Activated naive CD4-positive, alpha-beta T cell treated with anti-CD3 and anti-CD28 coated beads, Interleukin-2, amount 10 ng/mL, durations not matched to agents 7 days and 5 days (primary cell): ENCODE measurements at places on chromosomes 13 and 19.

DNA sequence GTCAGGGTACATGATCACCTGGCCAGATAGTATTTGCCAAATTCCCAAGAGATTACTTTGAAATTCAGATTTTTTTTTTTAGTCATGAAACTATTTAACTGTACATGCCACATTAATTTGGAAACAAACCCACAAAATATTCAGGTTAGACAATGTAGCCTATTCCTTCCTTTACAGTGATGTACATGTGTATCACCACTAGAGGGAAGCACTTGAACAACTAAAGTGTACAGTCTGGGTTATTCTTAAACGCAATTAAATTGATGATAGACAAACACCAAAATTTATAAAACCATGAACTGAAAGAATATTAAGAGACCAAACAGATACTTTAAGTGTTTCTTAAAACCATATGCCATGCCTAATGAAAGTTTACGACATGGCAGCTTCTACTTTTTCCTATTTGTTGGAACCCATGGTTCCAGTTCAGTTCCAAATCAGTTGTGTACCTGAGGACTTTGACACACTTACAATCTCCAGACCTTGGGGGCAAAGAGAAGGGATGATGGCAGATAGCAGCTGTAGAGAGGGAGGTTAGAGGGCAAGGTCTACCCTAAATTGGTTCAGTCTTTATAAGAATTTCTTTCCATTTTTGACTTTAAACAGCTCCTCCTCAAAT is 52.8 kb downstream of the TNFSF13B start:
- no peak for DNase-seq

- DNase-seq = no peak
Observed at GRCh38 chr19:28636706-28637105, 576.2 kb downstream of the UQCRFS1 start.

DNA sequence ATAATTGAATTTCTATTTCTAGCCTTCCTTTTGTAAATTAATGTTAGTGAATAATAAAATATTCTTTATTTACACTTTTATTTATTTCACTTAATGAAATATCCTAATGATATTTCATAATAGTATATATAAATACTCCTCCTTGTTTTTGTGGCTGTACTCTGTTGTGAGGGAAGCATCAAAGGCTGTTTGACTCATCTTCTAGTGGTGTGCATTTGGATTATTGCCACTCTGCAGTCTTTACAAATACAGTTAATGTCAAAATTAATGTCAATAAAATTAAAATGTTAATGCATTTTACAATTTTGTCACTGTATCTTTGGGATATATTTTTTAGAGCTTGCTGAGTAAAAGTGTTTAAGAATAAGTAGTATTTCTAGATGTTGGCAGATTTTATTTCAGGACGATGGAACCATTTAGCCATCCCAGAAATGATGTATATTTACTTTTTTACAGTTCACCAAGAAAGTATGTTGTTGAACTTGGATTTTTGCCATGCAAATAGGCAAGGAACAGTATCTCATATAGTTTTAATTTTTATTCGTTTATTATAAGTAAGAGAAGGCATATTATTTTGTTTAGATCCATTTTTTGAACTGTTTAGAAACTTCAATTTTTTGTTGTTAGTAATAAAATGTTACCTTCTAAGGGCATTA is 281.2 kb upstream of the SLITRK6 start:
- no peak for DNase-seq

DNA sequence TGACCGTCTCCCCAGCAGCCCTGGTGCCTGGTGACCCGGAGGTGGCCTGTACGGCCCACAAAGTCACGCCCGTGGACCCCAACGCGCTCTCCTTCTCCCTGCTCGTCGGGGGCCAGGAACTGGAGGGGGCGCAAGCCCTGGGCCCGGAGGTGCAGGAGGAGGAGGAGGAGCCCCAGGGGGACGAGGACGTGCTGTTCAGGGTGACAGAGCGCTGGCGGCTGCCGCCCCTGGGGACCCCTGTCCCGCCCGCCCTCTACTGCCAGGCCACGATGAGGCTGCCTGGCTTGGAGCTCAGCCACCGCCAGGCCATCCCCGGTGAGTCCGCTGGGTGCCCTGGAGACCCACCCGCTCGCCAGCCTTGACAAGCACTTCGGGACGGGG is 2.2 kb downstream of the MADCAM1 start:
- no peak for DNase-seq

DNA sequence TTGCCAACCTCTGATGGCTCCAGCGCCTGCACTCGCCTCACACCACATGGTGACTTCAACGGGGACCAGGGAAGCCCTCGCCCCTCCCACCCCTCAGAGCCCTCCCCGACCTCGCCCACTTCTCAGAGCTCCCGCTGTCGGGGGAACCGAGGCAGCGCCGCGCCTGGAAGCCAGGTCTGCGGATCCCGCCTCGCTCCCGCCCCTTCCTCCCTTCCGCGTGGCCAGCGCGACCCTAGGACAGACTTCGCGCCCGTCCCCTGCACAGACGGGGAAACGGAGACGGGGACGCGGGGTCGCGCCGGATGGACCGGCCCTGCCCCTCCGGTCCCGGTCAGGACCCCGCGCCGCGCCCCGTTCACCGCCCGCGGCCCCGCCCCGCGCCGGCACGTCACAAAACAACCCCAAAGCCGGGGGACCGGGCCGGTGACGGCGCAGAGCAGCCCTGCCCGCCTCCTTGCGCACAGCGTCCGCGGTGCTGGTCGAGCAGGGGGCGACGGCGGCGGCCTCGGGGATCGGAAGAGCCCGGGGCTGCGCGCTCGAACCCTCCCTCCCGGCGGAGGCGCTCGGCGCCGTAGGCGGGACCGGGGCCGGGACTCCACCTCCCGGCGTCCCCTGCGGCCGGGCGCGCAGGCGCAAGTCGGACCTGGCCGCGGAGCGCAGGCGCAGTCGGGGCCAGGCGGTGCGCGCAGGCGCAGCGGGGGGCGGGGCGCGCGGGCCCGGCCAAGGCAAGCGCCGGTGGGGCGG is 379 bp upstream of the CDC34 start:
- DNase-seq = peak; percentile 88

DNA sequence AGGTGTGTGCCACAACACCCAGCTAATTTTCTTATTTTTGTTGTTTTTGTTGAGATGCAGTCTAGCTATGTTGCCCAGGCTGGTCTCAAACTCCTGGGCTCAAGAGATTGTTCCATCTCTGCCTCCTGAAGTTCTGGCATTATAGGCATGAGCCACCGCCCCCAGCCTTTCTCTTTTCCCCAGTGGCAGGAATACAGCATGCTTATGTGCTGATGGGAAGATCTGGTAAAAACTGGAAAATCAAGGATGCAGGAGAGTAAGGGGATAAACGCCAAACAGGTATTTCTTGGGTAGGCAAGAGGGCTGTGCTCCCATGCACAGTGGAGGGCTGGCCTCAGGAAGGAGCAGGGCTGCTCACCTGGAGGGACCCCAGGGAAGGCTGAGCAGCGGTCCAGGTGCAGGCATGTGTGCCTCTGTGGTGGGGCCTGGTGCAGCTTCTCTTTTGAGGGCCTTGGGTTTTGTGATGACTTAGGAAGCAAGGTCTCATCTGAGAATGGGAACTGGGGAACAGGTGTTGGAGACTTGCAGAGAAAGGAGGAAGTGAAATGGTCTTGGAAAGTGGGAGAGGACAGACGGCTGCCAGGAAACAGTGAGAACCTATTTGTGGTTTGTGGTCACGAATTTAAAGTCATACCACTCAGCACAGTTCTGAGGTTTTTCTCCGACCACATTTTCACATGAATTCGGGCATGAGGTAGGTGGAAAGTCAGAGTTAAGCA is 106.5 kb downstream of the TEX26 start:
- DNase-seq = no peak

- DNase-seq = no peak
Observed at GRCh38 chr19:18735324-18735723, 51.8 kb downstream of the CRTC1 start.

GRCh38 chr13:105311094-105311493 is 1224.4 kb downstream of the EFNB2 start:
- no peak for DNase-seq

DNA sequence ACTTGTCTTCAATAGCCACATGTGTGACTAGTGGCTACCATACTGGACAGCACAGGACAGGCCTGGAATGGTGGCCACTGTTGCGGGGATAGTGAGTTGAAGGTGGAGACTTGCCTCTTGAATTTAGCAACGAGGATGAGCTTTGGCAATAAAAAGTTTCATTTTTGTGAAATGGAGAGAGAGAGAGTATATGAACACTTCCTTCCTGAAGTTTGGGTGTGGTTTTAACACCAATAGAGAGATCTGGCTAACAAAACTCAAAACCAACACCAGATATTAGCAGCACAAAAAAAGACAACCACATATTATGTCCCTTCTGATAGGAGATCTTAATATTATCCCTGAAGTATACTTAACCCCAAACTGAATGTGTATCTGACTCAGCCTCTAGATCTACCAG is 6.3 kb upstream of the LRFN3 start:
- no peak for DNase-seq

DNA sequence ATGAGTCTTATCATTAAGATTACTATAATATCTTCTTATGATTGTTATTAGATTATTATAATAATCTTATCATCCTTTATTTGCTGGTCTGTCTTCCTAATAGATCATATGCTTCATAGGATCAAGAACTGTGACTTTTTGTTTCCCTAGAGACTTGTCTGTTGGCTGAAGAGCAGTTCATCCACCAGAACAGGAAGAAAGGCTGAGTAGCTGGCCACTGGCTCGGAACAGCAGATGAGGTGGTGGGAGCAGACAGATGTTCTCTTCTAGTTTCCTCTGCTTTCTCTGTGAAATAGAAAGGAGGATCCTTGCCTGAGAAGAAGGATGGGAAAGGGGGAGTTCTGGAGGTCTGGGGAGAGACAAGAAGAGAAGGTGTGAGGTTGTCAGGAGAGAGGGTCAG is 120.0 kb downstream of the CCNA1 start:
- no peak for DNase-seq

- DNase-seq = no peak
Observed at GRCh38 chr19:31501427-31502195, 152.4 kb upstream of the TSHZ3 start.

GRCh38 chr19:5534787-5535586 is 32.8 kb downstream of the TINCR start:
- no peak for DNase-seq

- DNase-seq = no peak
Observed at GRCh38 chr19:5081443-5082161, 112.7 kb downstream of the KDM4B start.

DNA sequence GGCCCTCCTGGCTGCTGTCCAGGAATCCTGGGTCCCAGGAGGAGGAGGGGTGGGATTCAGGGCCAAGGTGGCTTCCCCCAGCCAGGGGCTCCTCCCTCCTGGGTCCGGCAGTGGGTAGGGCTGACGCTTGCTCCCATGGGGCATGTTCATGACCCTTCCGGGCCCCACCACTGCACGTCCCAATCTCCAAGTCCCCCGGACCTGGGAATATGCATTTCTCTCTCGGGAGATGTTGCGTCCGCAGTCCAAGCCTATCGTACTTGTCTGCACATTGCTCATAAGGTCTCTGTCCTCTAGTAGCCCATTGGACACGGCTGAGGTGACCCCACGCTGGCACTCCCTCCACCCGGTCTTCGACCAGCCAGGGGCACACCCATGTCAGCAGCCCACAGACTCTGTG is 192.3 kb downstream of the TEX29 start:
- DNase-seq = no peak

DNA sequence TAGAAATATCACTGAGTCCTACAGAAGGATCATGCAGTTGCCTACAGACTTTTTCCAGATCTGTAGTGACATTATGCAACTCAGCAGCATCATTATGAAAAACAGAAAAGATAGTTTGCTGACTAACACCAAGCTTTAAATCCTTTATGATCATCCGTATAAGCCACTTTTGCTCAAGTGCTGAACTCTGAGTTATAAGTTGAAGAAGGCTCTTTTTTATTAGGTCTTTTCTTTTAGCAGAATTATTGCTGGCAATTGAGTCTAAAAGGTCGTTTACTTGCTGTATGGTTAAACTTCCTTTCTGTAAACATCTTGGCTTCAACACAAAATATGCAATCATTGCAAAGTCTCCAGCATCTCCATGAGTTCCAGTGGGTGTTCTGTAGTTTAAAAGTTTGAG is 4.8 kb downstream of the LIG4 start:
- no peak for DNase-seq

GRCh38 chr19:41726493-41726892 is 18.1 kb downstream of the CEACAM5 start:
- DNase-seq = no peak

DNA sequence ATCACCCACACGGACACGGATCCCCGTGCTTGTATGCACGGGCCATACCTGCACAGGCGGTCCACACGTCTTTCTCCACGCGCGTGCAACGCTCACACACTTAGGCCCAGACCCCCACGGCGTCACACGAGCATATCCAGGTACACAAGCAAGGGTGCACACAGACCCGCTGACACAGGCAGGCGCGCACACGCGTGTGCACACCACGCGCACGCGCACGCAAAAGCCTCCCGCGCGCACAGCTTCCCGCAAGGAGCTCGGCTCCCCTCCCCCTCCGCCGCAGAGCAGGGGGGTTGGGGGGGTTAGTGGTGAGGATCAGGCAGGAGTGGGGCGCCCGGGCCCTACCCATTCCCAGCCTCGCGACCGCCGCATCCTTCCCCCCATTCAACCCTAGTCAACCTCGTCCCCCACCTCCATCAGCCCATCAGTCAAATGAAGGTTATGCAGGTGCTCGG is 407 bp downstream of the RAB3A start:
- DNase-seq = peak; percentile 71

DNA sequence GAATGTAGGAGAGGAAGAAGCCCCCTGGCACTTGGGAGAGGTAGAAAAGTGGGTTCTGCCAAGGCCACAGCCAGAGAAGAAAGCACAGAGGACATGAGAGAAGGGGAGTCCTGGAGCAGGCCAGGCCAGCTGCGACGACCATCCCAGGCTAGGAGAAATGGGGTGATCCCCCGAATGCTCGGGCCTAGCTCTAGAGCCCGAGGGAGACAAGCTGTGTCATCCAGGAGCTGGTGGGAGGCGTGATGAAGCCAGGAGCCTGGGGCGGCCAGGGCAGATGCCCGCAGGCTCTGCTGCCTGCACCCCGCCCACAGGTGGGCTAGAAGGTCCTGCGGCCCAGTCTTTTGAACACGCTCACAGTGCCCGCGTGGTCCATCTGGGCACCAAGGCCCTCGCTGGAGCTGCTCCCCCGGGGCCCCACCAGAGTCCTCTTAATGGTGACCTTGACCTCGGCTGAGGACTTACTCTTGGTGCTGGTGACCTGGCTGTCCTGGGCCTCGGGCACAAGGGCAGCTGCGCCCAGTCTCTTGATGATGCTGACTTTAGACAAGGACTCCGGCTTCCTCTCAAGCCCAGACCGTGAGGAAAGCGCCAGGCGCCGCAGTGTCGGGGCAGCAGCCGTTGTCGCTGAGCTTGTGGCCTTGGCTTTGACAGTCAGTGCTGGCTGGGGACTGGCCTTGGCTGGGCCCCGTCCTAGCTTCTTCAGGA is 26.5 kb downstream of the C19orf47 start:
- DNase-seq = no peak

DNA sequence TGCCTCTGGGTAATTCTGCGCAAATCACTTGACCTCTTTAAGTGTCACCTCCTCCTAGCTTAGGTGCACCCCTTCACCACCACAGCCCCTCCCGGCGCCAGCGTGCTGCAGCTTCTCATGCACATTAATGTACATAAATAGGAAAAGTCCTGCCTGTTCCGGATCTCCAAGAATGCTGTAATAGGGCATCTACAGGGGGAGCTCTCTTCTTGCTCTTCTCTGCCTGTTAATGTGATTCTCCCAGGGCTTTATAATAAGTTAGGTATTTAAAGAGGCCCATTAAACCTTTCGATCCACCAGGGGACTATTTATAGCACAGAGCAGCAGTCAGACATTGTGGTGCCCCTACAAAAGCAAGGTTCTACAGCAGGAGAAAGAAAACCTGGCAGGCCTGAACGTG is 35.3 kb downstream of the SOX1 start:
- DNase-seq = no peak
